ENCODE measurements at places on chromosomes 4 and X. TPM values are rescaled to one million over a fixed set of nuclear protein-coding genes. Genes with fewer than 3 reads are reported as not detected.

Gene VCX3B
- not detected for total RNA-seq

DNA sequence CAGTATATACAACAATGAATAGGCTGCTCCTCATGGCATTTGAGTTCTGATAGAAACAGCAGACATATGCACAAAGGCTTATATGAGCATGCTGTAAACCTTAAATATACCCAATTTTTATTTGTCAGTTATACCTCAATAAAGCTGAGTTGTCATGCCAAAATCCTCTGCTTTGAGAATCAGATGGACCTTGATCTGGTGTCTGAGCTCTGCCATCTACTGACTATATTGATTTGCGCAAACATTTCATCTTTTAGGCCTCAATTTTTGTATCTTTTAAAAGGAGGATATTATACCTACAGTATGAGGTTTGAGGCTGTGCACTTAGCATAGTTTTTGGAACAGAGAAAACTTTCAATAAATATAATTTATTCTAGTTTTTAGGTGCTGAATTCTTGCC lies 85.2 kb downstream of the PRRG1 start:
- DNase-seq: no peak

DNA sequence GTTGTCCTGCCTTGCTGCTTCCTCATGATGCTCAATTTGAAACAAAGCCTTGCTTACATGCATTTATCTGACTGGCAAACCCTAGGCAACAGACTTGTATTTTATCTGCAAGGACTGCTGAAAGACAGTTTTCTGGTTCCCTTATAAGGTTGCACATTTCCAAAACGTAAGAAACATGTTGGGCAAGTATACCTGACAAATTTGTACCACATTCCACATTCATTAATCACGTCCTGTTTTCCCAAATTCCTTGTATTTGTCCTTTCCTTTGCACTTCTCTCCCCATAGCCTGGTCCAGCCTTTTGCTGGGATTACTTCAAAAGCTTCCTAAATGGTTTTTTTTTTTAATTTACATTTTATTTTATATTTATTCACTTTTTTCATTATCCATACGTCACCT lies 310.1 kb downstream of the PPP3CA start:
- no peak for DNase-seq

Gene KIF4A
- total RNA-seq: not detected

Measured in uterus (tissue), 4 donors.